ENCODE measurements at places on chromosomes 2 and 18.

DNA sequence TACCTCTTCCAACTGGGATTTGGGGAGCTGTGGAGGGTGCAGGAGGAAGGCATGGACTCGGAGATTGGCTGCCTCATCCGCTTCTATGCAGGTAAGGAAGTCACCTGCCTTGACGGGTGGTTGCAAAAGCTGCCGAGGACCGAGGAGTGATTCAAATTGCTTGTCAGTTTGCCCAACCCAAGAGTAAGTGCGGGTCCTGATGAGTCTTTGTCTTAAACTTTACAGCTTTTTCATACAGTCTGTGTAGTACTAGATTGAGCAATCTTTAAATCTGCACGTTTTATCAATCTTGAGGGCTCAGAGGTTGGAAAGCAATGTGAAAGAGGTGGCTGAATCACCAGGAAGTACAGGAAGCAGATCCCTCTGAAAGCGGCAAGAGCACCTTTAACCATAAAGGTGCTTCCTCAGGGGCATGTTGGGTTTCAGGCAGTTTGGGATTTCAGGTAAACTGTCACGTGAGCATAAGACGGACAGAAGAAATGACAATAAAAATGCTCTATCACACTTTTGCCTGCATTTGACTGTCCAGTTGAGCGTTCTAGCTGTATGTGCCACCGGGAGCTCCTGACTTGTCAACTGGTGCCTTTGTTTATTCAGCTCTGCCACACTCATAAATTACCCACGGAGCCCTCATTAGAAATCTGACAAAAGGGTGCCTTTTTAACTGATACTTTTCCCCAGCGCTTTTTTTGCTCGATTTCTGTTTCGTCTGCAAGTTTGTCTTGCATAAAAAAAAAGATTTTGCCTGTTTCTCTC lies 2.0 kb downstream of the PHLPP1 start:
- DNase-seq, result no peak

GRCh38 chr2:145157741-145158591 lies 638.0 kb upstream of the ZEB2 start:
- no peak for DNase-seq

GRCh38 chr18:31683968-31684278 lies 458 bp downstream of the B4GALT6 start:
- DNase-seq, result no peak

- no peak for DNase-seq
Measured at GRCh38 chr18:45900623-45901022, 66.5 kb downstream of the EPG5 start.

DNA sequence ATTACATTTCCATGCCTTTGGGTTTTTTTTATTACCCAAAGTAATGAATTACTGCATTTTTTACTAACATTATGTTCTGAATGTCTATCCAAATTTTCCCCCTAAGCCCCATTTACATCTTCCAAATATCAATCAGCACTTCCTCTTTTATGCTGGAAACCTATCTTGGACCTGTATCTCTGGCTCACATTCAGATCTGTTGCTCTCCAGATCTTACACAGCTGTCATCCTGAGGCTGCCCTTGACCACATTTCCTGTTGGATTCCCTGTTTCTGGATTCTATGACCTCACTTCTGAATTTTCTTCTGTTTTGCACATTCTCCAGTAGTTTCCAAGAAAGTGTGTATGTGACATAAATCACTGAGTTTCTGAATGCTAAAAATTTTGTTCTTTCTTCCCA lies 146.7 kb downstream of the PDE1A start:
- no peak for DNase-seq

GRCh38 chr18:57982372-57983021 lies 61.5 kb upstream of the NEDD4L start:
- DNase-seq, result no peak

GRCh38 chr2:44937688-44938240 lies 3.7 kb upstream of the SIX3 start:
- no peak for DNase-seq

DNA sequence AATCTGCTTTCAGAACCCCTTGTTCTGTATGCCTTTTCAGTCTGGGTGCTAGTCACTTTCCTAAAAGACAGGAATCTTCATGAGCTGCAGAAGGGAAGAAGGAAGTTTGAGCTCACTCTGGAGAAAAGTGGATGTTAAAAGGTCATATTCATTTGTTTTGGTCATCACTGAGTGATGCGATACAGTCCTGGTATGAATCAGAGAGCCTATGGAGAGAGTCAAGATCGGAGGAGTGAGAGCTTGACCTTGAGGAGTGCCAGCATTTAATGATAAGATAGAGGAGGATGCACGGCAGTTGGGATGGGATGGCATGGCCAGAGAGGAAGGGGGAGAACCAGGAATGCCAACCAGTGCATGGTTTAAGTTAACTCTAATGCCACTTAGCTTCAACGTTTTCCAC lies 19.6 kb downstream of the USP39 start:
- DNase-seq, result no peak

DNA sequence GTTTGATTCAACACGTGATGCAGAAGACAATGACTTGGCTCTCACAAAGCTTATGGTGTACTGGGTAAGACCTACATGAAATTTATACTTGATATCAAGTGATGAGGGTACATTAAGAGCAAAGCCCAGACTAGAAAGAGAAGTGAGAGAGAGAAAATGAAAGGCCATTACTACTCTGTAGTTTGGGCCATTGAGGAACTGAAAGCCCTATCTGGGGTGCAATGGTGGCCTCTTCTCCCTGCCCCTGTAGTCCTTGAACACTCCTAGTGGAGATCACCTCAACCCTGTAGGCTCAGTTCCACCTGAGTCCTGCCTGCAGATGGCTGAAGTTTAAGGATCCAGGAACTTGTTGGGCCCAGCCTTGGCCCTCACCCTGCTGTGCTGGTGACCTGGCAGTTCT lies 569.8 kb upstream of the MEX3C start:
- no peak for DNase-seq
